ENCODE measurements at places on chromosomes 3 and 15.

DNA sequence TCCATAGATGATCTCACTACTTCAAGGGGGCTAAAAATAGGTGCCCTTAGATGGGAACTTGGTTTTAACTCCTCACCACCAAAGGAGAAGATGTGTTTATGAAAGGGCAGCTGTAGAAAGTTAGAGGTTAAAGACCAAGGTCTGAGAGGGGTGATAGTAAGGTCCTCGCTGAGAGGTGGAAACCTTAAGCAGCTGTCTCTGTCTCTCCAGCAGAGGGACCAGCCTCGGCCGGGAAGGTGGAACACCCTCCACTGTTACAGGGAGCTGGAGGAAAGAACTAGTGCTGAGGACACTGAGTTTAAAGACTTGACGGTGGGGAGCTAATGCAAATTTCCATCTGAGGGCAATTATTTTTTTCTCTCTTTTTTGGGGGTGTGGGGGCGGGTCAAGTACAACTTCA is 8.9 kb upstream of the RLBP1 start:
- no peak for DNase-seq

DNA sequence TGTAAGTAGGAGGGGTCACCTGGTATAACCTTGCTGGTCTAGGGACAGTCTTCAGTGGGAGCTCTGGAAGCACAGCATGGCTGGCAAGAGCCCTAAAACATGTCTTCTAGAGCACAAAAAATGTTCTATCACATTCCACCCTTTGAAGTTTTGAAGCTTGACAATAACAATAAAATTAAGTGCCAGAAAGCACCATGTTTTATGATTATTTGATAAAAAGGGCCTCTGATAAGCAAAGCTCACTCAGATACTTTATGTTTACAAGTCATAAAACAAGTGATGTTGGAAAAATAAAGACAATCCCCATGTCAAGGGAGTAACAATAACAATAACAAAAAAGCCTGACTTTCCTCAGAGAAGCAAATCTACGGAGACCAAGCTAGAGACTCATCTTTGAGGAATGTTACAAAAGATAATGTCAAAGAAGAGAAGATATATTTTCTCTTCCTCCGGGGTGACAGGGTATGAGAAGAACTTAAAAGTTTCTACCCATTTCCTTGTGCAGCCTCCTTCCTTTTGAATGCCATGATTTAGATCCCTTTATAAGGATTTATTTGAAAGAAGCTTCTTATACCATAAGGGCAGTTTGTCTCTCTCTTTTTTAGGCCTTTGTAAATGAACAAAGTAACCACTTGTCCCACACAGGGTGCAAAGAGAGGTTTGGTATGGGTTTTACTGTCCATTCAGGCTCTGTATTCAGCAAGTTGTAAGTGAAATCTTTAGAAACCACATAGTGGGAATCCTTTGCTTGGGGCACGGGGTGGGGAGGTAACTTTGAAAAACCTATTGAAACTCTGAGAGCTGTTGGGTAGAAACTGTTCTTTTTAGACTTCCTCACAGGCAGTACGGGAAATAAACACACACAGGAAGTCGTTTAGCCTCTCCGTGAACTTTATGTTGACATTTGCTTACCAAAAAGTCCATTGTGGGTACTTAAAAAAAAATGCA is 109.6 kb upstream of the RBMS3 start:
- DNase-seq, result no peak

GRCh38 chr3:111669926-111670630 is 74.9 kb upstream of the ZBED2 start:
- no peak for DNase-seq

- DNase-seq, result no peak
Observed at GRCh38 chr3:107446706-107447105, 69.5 kb downstream of the CCDC54 start.

GRCh38 chr3:8848696-8849131 is 79.3 kb upstream of the OXTR start:
- DNase-seq, result no peak

DNA sequence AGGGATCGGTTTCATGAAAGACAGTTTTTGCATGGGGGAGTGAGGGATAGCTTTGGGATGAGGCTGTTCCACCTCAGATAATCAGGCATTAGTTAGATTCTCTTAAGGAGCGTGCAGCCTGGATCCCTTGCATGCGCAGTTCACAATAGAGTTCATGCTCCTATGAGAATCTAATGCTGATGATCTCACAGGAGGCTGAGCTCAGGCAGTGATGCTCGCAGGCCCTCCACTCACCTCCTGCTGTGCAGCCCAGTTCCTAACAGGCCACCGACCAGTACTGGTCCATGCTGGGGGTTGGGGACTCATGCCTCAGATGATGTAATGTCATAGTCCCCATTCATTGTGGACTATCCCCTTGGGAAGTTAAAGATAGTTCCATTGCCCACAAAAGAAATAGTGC is 255.8 kb downstream of the CACNA2D3 start:
- DNase-seq, result no peak

GRCh38 chr3:13891492-13892073 is 11.7 kb upstream of the WNT7A start:
- no peak for DNase-seq

- DNase-seq, result no peak
Observed at GRCh38 chr3:62125380-62125779, 248.0 kb downstream of the FEZF2 start.

- no peak for DNase-seq
Observed at GRCh38 chr3:131704098-131704497, 201.3 kb upstream of the MRPL3 start.

- no peak for DNase-seq
Observed at GRCh38 chr3:45852828-45853227, 10.9 kb upstream of the LZTFL1 start.

GRCh38 chr3:4731543-4732111 is 238.5 kb downstream of the ITPR1 start:
- DNase-seq, result no peak

GRCh38 chr3:98730338-98730737 is 32.8 kb upstream of the ST3GAL6 start:
- peak; percentile 41 for DNase-seq

DNA sequence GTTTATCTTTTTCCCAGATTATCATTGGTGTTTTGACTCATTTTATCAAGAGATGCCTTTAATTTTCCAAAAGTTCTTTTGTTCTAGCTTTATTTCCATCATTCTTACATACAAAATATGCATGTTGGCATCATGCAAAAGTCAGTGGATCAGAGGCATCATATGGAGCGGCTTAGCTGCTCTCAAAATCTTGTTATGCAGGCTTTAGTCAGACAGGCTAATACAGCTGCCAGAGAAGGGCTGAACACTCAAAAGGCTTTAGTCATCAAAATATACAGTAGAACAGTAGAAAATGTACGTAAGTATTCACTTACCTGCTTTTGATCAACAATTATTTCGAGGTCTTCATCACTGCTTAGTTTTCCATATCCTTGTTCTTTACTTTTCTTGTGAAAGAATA is 65.5 kb downstream of the PEX5L start:
- DNase-seq, result no peak

DNA sequence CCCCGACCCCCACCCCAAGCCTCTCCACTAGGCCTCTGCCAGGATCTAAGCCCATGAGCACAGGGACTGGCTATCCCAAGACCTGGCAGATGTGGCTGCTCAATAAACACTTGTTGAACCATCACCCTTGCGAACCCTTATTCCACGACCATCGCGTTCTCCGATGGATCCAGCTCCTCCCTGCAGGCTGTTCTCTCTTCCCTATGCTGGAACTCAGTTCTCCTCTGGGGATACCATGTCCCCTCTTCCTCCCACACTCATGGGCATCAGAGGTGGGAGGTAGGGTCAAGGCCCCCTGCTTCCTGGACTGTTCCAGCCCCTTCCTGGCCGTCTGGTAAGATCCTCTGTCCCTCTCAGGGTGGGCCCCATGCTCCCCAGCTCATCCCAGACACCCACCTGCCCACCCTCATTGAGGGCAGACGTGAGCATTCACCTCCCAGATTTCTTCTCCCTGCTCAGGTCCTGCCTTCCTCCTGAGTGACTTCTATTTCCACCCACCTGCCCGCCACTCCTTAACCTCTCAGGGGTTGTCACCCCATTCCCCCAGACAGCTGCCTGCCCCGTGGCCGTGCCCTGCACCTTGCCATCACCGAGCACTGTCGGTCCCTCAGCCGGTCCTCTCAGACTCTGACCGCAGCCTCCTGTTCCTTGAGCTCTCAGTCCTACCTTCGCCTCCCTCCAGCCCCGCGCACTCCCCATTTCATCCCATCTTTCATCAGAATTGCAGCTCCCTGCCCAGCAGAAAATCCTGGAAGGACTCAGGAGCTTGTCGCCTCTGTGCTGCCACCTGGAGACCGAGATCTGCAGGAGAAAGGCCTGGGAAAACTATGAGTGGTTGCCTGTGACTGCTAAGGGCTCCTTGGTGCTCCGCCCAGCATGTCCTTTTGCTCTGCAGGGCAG is 42.0 kb downstream of the PML start:
- no peak for DNase-seq
